ENCODE measurements at places on chromosomes 16 and 17.
A peak's percentile ranks its signal among the peaks of the same experiment; 100 is the strongest.

GRCh38 chr16:69937465-69937951, 13.6 kb upstream of the CLEC18A start:
- DNase-seq = no peak

- no peak for DNase-seq
These were observed 58.2 kb upstream of the HS3ST4 start for GRCh38 chr16:25633549-25633948.

GRCh38 chr17:35498448-35499178, 38.9 kb downstream of the SLFN12L start:
- DNase-seq = no peak

DNA sequence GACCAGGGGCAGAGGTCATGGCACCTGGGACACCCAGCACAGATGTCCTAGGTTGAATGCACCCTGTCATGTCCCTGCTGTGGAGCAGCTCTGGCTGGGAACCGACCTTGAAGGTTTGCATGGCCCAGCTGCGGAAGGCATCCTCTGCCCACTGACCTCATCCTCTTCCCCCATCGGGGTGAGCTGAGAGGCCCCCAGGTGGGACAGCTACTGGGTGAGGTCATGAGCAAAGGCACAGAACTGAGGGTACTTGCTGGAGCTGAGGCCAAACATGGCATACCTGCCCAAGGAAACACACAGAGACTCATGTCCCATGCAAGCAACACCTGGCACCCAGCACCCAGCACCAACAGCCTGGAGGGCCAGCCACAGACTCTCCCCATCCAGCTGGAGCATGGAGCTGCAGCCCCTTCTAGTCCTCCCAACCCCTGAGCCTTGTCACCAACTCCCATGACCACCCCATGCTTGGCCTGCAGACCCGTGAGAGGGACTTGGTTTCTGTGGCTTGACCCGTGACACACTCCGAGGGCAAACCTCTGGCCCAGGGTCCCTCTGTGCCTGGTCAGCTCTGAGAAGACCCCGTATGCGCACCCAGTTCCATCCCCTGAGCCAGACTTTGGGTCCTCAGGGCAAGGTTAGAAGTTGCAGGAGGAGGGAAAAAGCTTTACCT, 33.1 kb downstream of the LGALS9 start:
- no peak for DNase-seq

DNA sequence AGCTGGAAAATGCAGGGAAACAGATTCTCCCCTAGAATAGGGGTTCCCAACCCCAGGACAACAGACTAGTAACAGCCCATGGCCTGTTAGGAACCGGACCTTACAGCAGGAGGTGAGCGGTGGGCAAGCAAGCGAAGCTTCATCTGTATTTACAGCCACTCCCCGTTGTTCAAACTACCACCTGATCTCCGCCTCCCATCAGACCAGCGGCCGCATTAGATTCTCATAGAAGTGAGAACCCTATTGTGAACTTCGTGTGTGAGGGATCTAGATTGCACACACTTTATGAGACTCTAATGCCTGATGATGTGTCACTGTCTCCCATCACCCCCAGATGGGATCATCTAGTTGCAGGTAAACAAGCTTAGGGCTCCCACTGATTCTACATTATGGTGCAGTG, 3.5 kb downstream of the CD300LB start:
- DNase-seq = no peak

DNA sequence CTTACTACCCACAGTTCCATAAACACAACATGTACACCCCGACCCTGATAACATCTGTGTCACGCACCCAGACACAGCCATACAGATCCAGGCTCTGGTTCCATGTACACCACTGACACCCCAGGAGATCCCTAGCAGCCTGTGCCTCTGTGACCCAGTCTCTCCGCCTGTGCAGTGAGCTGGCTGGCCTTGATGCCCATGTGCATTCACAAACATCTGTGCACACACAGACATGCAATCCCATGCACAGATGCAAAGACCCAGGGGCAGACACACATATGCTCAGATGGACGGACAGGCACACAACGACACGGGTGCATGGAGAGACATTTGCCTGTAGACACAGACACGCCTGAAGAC, 4.1 kb downstream of the CCDC102A start:
- no peak for DNase-seq

- DNase-seq = peak; percentile 38
These were observed 37.2 kb upstream of the RGS9 start for GRCh38 chr17:65099941-65100315.

GRCh38 chr17:1714427-1714979, 4.3 kb upstream of the TLCD2 start:
- no peak for DNase-seq
